ENCODE measurements at places on chromosomes 12 and 14.

DNA sequence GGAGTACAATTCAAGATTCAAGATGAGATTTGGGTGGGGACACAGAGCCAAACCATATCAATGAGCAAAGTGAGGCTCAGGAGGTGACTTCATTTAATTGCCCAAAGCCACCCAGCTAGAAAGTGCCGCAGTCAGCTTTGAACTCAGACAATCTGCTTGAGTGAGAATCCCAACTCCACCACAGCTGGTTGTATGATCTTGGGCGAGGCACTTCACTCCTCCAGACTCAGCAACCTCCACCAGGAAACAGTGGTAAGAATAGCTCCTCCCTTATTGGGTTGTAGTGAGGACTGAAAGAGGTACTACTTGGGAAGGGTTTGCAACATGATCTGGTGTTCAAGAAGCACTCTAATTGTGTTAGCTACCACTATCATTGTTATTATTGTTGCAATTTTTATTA, 129.2 kb upstream of the RFLNA start:
- DNase-seq: no peak

DNA sequence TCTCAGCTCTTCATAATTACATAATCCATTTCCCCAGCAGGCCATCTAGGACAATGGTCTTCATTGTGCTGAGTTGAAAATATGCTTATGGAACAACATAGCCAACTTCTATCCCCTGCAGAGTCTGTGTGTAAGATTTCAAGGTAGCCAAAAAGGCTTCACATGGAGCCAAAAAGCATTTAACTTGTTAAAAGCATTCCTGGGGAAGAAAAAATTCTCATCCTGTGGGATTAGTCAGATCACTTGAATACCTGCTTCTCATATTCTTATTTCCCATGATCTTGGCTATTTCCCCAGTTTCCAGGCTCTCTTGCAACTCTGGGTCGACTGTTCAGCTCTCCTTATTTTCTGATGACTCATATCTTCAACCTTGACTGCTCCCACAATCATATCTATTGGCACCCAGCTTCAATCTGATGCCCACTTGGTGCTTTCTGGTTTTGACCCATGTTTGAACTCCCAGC, 178.9 kb downstream of the KLHL28 start:
- DNase-seq: no peak

DNA sequence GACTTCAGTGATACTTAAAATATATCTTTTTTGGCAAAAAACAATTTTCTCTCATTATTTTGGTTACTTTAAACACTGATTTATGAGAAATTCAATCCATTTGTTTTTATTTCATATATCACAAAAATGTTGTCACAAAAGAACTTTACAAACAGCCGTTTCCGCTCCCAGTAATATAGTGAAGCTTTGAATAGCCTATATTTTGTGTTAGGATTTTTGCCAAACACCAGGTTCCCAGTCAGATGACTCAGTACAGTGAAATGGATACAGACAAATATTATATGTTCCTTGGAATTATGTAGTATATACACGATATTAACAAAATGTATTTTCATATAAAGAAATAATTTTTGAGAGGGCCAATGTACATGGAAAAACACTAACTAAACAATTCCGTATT, 411.1 kb downstream of the CCER1 start:
- no peak for DNase-seq

- no peak for DNase-seq
Measured at GRCh38 chr12:20492251-20492760, 124.0 kb downstream of the PDE3A start.
